ENCODE measurements at places on chromosomes 4 and X.

- DNase-seq, result no peak
Observed at GRCh38 chrX:9147726-9148125, 113.8 kb upstream of the FAM9B start.

GRCh38 chr4:40316333-40316781, 18.8 kb upstream of the CHRNA9 start:
- no peak for DNase-seq

DNA sequence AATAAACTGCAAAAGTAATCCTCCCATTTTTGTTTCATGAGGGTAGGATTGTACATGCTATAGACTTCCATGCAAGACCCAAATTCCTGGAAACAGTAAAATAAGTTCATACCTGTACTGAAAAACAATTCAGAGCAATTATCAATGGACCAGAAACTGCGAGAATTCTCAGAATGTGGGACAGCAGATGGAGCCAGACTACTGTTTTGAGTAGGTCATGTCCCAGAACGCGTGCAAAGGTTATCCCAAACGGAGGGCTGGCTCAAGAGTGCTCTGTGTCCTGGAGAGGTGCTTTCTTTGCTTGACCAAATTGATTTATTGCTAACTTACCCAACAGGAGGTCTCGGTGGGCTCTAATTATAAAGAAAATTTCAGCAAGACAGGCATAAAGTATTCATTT, 1.7 kb upstream of the MAGEH1 start:
- no peak for DNase-seq

- DNase-seq, result no peak
Observed at GRCh38 chr4:48346594-48346993, 5.3 kb downstream of the SLAIN2 start.

DNA sequence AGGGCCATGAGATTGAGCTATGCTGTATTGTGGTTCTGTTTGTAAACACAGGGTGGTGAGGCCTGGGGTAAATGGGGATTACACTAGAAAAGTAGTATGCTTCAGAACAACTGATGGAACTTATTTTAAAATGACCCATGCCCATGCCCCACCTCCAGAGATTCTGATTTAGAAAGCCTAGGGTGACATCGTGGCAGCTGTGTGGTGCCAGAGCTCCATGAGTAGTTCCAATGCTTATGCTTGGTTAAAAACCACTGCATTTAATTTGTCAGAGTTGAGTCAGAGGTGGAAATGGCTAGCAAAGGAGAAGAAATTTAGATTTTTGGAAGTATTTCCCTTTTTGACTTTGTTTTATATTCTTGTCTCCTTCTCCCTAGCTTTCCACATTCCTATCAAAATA, 63.4 kb upstream of the PDE5A start:
- DNase-seq, result no peak

- DNase-seq, result no peak
Observed at GRCh38 chr4:6527259-6527658, 47.7 kb upstream of the MAN2B2 start.

DNA sequence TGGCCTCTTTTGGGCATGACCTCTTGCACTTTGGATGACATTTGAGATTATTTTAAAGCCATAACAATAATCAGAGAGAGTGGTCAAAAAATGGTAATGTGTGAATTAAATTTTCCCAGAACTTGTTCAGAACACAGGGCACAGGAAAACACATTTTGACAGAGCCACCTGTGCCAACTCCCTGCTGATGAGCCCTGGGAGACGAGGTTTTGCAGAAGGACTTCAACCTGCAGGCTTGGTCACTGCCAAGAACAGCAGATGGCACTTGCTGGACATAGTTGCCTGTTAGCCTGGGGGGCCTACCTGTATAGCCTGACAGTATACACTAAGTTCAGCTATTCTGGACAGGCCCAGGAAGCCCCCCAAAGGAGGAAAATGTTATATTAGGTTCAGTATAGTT, 277.8 kb upstream of the EMCN start:
- no peak for DNase-seq

GRCh38 chr4:113586072-113586471, 175.5 kb downstream of the CAMK2D start:
- no peak for DNase-seq

DNA sequence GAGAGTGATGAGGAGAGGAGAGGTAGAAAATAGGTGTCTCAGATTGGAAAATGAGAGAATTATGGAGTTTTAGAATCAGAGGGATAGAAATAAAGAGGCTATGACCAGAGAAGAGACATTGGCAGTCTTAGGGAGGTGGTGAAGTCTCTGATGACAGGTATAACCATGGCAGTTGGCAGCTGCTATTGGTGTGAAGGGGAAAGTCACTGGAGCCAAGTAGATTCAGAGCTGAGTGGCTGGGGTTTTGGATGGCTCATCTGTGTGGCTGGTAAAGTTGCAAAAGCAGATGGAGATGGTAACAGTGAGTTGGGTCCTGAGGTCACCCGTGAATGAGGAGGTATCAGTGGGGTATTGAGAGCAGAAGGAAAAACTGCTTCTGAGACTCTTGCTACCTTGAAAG, 46.5 kb downstream of the ANAPC4 start:
- no peak for DNase-seq

DNA sequence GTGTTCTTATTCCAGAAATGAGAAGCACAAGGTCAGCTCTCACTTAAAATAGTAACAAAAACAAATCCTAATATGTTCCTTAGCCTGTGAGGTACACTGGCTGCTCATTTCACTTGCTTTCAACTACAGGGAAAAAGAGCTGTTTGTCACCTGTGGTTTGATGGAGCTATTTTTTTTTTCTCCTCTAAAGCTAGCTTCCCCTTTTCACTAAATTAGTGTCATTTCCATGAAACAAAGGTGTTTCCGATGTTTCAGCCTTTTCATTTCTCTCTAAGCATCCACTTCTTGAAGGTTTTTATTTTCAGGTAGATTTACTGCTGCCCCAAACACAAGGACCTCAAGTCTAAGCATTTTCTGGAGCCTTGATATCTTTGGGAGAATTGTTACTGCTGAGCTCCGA, 148.6 kb downstream of the RBMX2 start:
- no peak for DNase-seq

- no peak for DNase-seq
Observed at GRCh38 chr4:4820261-4820660, 39.2 kb upstream of the MSX1 start.

GRCh38 chr4:38149997-38150671, 189.9 kb downstream of the PTTG2 start:
- DNase-seq, result no peak

GRCh38 chr4:140293979-140294378, 79.5 kb upstream of the SCOC start:
- DNase-seq, result no peak

GRCh38 chr4:52956691-52957090, 94.6 kb downstream of the RASL11B start:
- no peak for DNase-seq

- no peak for DNase-seq
Observed at GRCh38 chr4:105344141-105344540, 129.7 kb downstream of the PPA2 start.

DNA sequence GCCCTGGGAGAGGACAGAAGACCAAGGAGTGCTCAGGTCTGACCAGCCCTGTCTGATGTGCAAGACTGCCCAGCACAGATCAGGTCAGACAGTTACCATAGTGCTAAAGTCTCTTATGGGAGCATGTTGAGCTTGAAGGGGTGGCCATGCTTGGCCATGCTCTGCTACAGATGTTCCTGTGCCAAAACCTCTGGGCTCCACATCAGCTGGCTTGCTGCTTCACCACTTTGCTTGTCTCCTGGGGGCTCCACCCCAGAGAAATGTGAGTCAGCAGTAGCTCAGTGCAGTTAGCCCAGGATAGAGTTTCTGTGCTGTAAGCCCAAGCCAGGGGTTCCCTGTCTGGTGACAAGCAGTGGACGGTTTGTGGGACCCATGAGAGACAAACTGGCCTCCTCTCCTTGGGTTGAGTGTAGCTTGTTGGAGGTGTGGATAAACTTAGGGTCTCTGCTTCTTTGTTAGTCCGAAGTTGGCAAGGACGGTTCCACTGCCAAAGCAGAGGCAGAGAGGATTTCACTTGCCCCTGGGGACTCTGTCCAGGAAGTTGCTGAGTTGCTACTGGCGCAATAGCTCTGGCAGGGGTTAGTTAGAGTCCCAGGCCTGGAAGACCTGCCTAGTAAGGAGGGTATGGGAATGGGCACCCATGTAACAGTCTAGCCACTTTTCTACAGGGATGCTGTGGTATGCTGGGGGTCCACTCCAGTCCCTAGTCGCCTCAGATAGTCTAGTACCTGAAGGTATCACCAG, 8.7 kb upstream of the TMSB15C start:
- no peak for DNase-seq

GRCh38 chr4:103497692-103498091, 222.1 kb downstream of the TACR3 start:
- DNase-seq, result no peak

DNA sequence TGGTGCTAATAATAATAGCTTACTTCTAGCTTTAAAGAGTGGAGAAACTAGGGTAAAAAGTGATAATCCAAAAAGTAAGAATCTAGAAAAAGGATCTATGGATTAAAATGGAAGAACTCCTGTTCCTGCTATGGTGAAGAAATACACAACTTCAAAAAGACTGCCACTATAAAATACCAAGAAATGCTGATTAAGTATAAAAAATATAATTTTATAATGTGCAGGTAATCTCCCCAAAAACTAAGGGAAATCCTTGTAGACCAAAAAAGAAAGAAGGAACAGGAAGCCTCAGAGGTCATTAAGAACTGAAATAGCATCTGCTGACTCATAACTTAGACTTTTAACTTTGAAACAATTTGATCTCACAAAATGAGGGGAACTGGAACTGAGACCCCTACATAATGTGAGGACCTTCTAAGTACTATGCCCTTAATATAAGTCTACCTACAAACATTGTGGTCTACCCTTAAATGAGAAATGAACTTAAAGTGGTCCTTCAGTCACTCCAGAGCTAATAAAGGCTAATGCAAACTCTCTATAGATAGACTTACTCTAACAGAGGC, 50.6 kb upstream of the SRPX start:
- no peak for DNase-seq

DNA sequence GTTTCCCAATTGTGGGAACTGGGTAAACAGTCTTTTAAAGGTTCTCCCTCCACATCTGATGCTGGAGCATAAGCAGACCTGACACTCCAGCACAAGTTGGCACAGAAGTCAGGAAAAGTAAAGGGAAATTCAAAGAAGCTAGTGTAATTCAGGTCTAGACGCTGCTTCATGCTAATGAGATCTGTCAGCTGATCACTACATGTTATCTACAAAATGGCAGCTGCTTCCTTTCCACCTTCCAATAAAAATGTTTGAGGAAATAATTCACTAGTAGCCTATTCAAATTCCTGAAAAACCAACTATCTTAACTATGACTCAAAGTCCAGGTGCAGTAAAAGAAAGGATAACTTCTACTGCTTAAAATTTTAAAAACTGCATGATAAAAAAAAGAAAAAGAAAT, 29.3 kb downstream of the DCAF8L2 start:
- no peak for DNase-seq
